ENCODE measurements at places on chromosomes 13 and 19. TPM values are rescaled to one million over a fixed set of nuclear protein-coding genes. Genes with fewer than 3 reads are reported as not detected.

GRCh38 chr19:1252221-1252820 lies 3.9 kb downstream of the MIDN start:
- DNase-seq: no peak

GRCh38 chr13:51607165-51607564 lies 22.9 kb downstream of the WDFY2 start:
- DNase-seq: no peak

The MEF2B gene
- not detected for total RNA-seq

DNA sequence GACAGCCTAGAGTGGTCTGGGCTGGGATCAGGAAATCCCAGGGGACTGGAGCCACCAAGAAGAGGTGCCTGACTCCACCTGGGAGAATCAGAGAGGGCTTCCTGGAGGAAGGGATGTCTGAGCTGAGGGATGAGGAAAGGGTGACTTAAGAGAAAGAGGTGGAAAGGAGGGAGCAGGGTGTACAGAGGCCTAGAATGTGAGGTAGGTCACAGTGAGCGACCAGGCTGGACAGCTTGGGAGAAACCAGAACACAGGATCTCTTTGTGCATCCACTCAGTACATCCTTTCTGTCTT lies 1.0 kb downstream of the TBCB start:
- DNase-seq: no peak

The GJB2 gene
- total RNA-seq: 5.9 TPM

The DKKL1 gene
- 12.7 TPM for total RNA-seq

DNA sequence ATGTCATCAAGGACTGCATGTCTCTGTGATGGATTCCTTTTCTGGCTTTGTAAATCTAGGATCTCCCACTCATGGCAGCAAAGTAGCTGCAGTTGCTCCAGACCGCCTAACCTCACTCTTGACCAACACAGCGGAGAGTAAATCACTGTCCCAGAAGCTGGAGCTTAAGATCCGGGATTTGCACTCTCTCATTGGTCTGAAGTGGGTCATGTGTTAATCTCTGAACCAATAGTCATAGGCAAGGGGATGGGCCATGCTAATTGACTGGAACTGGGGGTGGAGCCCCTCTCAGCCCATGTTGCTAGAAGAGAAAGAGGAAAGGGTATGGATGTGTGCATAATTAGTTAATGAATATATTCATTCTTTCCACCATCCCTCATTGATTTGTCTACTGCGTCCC lies 34.0 kb downstream of the VAV1 start:
- DNase-seq: no peak

DNA sequence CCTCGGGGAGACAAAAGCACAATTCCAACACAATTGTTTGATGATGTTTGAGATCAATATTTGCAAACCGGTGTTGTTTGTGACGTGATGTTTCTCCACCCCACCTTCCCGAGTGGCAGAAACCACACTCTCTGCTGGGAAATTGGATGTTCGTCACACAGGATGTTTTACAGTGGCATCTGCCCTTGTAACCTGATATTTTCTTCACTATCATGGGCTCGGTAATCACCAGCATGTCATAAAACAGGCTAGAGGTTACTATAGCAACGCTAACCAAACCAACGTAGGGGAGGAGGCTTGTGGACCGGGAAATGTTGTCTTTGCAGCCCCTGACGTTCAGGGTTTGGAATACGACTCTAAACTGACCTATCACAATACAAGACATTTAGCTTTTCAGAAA lies 454.5 kb downstream of the IRS2 start:
- DNase-seq: peak; percentile 81

- peak; percentile 58 for DNase-seq
Measured at GRCh38 chr19:18856385-18857126, 24.8 kb downstream of the UPF1 start.

- DNase-seq: no peak
Measured at GRCh38 chr13:46893221-46893740, 3.6 kb downstream of the HTR2A start.

GRCh38 chr19:44512326-44513298 lies 12.3 kb upstream of the ZNF180 start:
- DNase-seq: peak; percentile 20

GRCh38 chr13:59034198-59034597 lies 1129.5 kb downstream of the DIAPH3 start:
- no peak for DNase-seq

DNA sequence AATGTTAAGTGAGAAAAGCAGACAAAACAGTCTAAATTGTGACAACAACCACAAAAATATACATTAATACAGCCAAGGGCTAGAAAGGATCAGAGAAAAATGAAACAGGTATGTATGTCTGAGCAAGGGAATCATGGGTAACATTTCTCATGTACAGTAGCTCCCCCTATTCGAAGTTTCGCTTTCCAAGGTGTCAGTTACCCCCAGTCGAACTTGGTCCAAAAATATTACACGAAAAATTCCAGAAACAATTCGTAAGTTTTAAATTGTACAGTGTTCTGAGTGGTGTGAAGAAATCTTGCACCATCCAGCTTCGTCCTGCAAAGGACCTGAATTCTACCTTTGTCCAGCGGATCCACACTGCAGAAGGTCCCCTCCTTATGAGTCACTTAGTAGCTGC lies 1.8 kb upstream of the RNASEH2B start:
- DNase-seq: no peak

GRCh38 chr19:4676955-4677731 lies 7.0 kb upstream of the MYDGF start:
- peak; percentile 52 for DNase-seq

The UBE2M gene
- 70.8 TPM for total RNA-seq

- DNase-seq: no peak
Measured at GRCh38 chr19:52646571-52647217, 8.5 kb upstream of the ZNF83 start.

The ERICH4 gene
- total RNA-seq: not detected

The PRSS57 gene
- total RNA-seq: not detected

DNA sequence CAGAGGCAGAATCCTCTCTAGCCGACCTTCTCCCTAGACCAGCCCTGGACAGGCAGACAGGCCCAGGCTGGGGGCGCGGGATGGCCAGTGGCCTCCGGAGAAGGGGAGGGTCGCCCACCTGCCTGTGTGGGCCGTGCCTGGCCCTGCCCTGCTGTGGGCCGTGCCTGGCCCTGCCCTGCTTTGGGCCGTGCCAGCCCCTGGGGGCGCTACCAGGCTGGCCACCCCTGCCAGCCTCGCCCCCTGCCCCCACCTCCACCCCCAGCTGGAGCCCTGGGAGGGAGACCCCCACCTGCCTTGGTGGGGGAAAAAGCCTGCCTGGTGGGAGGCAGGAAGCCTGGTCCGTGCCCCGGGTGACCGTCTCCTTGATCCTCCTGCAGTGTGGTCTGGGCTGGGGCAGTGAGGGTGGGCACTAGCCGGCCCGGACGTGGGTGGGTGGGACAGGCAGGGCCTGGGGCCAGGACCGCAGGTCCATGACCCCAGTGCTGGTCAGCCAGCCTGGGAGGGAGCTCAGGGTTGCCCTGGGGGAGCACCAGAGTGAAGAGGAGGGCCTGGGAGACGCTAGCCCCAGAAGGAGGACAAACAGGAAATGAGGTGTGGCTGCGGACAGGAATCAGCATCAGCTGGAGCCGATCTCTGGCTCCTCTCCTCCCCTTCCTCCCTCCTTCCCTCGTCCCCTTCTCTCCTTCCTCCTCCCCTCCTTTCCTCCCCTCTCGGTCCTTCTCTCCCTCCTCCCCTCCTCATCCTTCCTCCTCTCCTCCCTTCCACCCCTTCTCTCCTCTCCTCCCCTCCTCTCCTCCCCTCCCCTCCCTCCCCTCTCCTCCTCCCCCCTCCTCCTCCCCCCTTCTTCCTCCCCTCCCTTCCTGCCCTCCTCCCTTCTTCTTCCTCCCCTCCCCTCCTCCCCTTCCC lies 5.1 kb upstream of the MKNK2 start:
- DNase-seq: no peak

DNA sequence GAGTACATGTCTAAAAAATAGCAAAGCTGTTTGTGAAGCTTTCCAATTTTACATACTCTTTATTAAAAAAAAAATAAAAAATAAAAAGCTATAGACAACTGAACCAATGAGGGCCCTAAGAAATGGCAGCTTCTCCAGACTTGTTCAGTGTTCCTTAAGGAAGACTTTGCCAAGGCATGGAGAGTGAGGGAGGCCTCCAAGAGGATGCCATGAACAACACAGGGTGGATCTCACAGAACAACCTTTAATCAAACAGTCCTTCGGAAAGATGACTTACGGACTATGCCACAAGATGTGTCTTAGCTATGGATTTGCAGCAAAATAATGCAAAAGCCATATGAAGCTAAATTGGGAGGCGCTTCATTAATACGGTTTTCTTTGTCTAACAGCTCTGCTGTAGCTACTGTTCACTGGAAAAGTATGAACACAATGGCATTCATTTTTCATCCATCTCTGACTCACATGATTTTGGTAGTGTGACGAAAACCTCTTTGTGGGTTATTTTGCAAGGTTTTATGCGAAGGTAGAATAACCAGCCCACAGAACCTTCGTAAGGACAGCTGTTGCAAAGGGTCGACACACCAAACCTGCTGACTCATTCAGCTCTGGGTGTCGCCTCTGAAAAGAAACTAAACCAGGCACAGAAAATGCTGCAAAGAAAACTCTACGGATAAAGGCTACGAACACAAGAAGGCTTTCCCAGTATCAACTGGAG lies 27.7 kb downstream of the EFNB2 start:
- peak; percentile 96 for DNase-seq

DNA sequence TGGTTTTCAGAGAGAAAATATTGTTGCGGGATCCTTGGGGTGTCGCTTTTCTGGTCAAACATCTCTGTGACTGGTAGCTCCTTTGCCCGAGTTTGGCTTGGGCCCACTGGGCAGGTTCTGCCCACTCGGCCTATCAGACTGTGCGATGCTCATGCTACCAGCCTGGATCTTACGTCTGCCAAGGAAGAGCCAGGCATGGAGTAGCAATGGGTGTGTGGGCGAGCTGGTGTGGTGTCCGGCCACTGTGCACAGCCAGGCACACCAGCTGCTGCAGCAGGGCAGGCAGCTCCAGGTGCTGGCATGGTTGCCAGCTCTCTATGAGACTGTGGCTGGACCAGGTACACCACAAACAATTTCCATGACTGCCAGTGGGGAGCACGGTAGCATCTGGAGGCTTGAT lies 1351.8 kb upstream of the PCDH20 start:
- DNase-seq: no peak

The CYP2A7 gene
- not detected for total RNA-seq

- DNase-seq: no peak
Measured at GRCh38 chr19:42120276-42120980, 11.8 kb downstream of the POU2F2 start.

The ANKRD24 gene
- 4.6 TPM for total RNA-seq

- DNase-seq: peak; percentile 78
Measured at GRCh38 chr13:25037057-25037813, 58.7 kb upstream of the PABPC3 start.
